Memory B cell (primary cell): ENCODE measurements at places on chromosomes 13 and 19.

DNA sequence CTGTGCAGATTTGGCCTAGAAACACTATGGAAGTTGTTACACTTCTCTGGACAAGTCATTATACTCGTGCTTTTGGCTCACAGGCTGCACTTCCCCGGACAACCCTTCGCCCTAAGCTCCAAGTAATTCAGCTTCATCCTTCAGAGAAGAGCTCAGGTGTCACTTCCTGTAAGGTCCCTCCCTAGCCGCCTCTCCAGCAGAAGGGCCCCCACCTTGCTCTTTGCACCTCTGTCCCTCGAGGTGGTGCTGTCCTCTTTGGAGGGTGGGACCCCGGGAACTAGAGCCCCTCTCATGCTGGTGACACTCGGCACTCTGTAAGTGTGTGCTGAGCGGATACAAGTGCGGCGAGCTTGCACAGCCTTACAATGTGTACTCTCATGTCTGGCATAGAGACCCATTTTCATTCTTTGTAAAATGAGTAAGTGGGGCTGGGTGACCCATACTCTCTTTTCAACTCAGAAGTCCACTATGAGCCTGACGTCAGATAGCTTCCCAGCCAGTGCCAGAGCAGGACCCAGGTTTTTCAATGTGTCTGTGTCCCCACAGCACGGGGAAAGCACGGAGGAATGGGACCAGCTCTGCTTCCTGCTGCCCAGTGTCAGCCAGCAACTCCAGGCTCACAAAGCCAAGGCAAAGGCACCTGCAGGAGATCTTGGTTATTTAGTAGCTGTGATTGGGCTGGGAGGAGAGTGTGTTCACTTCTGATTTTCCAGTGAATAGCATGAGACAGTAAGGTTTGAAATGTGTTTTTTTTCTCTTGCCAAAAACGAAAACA, 26.9 kb downstream of the CHAMP1 start:
- DNase-seq, result no peak

DNA sequence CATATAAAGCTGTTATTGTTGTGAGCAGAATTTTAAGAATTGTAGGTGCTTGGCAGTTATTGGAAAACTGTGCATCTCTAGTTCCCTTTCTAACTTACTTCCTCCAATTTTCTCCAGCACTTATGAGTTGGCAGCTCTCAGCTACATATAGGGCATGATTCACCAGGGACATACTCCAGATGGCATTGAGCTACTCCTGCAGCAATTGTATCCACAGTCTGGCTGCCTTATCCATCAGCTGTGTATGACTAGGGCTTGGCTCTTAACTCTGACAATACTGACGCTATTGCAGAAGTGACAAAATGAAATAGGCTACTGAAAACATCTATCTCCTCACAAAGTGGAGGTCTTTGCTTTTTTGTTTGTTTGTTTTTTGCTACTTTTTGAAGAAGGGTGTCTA, 276.7 kb downstream of the POU4F1 start:
- DNase-seq, result no peak

DNA sequence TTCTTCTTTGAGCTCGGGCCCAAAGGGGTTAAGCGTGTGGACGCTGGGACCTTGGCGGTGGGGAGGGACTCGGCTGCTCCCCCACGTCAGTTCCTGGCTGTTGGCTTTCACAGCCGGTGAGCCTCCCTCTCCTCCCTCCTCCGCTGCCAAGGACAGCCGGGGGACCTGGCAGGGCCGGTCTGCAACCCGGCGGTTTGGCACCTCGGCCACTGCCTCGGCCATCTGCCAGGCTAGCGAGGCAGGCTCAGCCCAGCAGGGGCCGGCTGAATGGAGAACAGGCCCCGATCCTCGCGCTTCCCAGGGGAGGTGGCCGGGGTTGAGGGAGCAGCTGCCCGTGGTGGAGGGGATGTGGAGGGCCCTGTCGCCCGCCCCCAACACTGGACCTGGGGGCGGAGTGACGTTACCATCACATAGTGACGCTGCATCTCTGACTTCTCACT, 5.0 kb downstream of the TLE5 start:
- DNase-seq, result no peak

GRCh38 chr13:85799097-85799582, at the start of gene SLITRK6:
Gene SLITRK6 (minus strand): TSS chr13:85799419. CDS start chr13:85796508, 2,911 bp downstream.
- DNase-seq, result no peak

DNA sequence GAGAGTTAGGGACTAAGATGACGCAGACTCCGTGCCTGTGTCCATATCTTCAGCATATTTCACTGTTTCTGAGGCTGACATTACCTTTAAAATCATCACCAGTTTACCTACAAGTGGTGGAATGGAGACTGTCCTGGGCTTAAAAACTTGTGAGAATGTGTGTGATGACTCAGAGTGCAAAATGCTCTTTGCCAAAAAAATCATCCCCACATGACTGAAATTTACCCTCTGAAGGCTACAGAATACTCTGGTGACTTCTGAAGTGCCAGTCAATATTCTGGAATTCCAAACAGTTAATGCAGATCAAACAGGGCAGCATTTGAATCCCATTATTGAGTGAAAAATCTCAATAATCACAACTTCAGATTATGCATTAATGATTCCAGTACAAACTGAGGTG, 901.4 kb downstream of the EFNB2 start:
- no peak for DNase-seq

DNA sequence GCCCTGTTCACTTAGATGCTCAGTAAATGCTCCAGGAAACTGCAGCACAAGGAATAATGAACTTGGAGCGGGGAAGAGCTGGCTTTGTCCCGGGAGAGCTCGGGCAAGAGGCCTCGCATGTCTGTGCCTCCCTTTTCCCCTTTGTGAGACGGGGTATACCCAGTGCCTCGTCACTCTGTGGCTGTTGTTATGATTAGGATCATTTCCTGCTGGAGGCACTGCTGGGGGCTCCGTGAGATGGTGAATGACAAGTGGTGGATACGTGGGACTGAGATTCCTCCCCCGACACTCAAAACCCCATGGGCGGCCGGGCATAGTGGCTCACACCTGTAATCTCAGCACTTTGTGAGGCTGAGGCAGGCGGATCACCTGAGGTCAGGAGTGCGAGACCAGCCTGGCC, 1.1 kb upstream of the PLVAP start:
- no peak for DNase-seq

DNA sequence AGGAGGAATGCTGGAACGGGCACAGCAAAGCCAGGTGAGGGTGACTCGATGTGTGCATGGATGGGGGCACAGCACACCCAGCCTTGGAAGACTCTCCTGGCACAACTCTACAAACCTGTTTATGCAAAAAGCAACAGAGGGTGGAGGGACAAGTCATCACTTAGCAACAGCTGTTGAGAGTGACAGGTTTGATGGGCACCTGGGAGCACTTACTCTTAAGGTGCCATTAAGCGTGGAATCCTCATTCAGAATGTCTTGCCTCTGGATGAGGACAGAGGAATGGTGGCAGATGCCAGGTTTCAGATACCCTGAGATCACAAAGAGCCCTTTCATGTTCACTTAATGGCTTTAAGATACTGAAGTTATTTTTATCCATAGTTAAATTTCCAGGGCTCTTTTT, 97.0 kb downstream of the DCT start:
- no peak for DNase-seq

- DNase-seq, result no peak
These were observed 18.3 kb downstream of the KCNN1 start for GRCh38 chr19:17985037-17985818.

DNA sequence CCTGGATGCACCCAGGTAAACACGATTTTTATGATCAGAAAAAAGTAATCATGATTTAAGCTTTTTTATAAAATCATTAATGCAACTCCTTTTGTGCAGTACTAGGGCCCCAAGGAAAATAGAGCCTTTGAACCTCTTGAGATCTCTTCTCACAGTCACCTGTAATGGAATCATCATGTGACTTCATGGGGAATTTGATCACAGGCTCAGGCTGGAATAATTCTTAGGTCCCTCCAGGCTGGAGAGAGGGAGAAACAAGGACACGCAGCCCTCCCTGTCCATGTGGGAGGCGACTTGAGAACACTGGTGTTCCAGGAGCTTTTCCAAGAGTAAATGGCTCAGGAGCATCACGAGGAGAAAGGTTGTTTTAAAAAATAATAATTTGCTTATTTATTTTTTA, 156.1 kb downstream of the NUFIP1 start:
- DNase-seq, result no peak

DNA sequence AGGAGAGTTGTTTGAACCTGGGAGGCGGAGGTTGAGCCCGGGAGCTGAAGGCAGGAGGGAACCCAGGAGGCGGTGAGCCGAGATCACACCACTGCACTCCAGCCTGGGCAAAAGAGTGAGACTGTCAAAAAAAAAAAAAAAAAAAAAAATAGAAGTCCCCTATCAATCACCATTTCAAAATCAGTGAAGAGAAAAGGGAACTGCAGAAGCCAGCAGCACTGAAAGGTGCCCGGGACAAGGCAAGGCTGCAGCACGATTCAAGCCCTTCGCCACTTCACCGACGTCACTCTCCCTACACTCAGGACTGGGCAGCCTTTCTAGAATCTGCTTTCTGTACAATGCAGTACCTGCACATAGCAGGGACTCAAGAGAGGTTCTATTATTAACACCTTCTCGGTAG, 21.9 kb upstream of the USP12 start:
- DNase-seq, result no peak

GRCh38 chr13:110392510-110393240, 85.6 kb downstream of the COL4A2 start:
- no peak for DNase-seq

GRCh38 chr13:104436555-104436954, 1370.3 kb upstream of the SLC10A2 start:
- no peak for DNase-seq

GRCh38 chr19:4233282-4233853, 4.0 kb downstream of the EBI3 start:
- DNase-seq, result peak; percentile 81

DNA sequence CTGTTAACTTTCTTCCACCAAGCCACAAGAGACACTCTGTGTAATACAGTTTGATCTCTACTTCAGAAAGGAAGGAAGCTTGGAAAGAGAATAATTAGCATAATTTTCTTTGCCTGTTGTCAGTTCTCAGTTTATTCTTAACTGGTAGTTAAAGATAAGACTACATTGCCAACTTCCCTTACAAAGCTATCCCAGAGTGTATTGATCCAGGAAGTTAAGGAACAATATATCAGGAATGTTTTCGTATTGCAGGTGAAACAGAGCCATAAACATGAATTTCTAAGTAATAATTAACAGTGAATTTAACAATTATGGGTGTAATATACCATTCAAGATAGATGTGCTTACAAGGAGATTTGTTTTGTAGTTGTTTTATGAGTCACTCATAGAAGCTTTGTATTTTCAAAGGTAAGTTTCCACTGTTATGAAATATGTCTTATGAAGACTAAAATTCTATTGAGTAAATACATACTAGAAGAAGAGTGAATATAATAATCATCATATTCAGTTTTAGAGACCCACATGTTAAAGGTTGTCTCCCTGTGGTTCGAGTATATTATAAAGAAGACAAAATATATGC, 88.4 kb upstream of the KLF5 start:
- no peak for DNase-seq

GRCh38 chr19:52138983-52139251, 821 bp downstream of the ZNF616 start:
- no peak for DNase-seq

GRCh38 chr13:21615427-21615826, 11.5 kb upstream of the MICU2 start:
- no peak for DNase-seq

DNA sequence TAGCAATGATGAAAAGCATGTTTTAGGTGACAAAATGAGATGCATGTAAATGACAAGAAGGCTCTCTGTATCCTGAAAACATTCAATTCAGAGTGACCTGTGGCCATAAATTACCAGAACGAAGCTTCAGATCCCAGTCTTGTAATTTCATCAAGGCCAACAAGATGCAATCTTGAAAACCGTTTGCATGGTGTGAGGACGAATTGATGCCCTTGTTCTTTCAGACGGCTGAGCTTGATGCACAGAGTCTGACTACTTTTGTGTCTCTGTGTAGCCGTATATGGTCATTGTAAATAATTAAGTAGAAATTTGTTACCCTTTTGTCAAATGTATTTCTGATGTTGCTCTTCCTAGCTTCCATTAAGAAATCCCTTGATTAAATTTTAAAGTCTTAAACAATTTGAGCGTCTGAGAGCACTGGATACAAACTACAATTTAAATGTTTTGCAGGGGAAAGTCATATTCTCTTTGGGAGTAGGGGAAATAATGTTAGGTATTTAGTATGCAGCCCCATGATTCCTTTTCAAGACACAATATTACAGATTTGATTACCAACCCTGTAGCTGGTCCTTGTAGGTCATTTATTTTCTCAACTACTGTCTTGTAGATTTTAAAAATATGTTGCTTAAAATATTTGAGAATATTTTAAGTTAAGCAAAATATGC, 125.8 kb upstream of the PCDH9 start:
- no peak for DNase-seq

DNA sequence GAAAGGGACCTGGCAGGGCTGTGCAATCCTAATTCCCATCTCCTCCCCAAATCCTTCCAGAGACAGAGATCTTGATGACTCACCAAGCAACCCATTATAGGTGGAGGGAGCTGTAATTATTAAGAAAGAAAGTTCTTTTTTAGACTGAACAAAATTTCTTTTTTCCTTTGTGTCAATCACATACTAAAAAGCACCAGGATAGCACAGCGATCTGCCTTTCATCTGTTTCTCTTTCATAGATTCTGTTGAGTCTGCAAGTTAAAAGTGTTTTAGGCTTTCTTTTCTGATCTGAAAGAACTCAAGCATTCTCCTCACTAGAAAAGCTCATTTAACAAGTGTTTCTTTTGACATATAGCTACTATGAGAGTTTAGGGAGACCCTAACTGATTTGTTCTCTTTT, 222.8 kb downstream of the DCT start:
- no peak for DNase-seq

DNA sequence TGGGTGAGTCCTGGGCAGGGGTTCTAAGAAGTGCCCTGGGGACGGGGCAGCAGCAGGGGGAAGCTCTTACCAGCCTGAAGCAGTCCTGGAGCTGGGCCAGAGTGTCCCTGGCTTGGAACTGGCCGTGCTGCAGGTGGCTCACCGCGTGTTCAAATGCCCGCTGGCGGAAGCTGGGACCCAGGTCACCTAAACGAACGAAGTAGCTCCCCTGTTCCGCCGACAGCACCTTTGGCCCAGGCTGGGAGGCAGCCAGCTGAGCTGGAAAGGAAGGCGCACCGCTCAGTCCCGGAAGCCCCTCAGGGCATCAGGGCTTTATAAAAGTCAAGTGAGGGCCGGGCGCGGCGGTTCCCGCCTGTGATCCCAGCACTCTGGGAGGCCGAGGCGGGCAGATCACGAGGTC, 9.6 kb downstream of the PLIN4 start:
- DNase-seq, result no peak

DNA sequence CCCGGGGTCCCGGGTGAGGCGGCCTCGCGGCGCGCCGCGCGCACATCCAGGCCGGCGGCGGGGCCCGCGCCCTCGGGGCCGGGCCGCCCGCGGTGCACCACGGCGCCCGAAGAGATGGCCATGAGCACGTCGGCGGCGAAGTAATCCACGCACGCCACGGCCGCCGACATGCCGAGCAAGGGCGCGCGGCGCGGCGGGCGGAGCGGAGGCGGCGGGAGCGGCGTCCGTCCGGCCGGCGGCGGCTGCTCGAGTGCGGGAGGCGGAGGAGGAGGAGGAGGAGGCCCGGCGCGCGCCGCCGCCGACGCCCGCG, at the start of gene KLF16:
Gene KLF16 (minus strand): TSS at position 252 of the 310 bp plus-strand sequence. CDS start 82 bp downstream, at position 170.
- peak; percentile 63 for DNase-seq
